Frontal cortex (tissue), 4 donors: ENCODE measurements at places on chromosomes 4 and X. TPM values are rescaled to one million over a fixed set of nuclear protein-coding genes. Genes with fewer than 3 reads are reported as not detected.

- DNase-seq = no peak
These were observed 700.6 kb upstream of the PITX2 start for GRCh38 chr4:111323496-111323895.

- DNase-seq = no peak
These were observed 443.4 kb downstream of the TECRL start for GRCh38 chr4:63965875-63966274.

DNA sequence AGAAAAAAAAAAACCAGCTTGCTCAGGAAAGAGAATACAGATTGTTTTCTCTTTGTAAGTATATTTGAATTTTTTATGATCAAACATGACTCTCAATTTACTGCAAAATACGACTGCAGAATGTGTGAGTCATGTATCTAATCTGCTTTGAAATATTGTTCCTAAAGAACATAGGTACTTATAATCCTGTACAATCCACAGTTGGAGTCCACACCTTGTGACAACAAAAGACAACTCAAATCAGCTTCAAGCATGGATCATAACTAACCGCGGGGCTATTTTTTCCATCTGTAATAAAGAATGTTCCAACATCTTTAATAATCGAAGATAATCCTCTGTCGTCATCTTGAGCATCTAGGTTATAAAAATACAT, 77.8 kb upstream of the STIM2 start:
- DNase-seq = no peak

TRIM60 gene
- not detected for total RNA-seq

NRK gene
- under 0.01 TPM for total RNA-seq

DNA sequence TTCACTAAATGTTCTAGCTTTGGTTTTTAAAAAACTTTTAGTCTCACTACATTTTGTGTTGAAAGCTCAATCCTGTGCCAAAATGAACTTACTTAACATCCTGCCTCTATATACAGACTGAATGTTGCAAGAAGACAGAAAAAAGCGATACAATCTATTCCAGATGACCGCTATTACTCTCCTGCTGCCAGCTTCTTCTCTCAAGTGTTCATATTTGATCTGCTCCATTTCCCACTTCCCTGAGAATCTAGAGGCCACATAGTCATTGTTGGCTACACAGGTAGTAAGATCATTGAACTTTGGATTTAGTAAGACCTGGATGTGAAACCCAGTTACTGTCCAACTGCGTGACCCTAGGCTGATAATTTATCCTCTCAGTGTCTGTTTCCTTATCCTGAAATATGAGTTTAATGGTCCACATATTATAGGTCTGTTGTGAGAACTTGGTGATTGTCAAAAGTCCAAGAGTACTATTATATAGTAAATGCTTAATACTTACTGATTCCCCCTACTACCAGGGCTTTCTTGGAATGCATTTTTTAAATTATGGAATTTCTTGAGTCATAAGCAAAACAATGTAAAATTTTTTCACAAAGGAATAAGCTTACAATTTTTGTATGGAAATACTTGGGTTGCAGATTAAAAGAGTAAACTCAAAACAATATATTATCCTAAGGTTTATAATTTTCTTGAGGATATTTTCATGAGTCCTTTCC, 976.8 kb upstream of the ADGRL3 start:
- no peak for DNase-seq

ANXA3 gene
- total RNA-seq = 5.7 TPM

GRCh38 chr4:2350982-2351381, 67.5 kb downstream of the ZFYVE28 start:
- no peak for DNase-seq

IBSP gene
- total RNA-seq = not detected

CXCL13 gene
- total RNA-seq = not detected

DNA sequence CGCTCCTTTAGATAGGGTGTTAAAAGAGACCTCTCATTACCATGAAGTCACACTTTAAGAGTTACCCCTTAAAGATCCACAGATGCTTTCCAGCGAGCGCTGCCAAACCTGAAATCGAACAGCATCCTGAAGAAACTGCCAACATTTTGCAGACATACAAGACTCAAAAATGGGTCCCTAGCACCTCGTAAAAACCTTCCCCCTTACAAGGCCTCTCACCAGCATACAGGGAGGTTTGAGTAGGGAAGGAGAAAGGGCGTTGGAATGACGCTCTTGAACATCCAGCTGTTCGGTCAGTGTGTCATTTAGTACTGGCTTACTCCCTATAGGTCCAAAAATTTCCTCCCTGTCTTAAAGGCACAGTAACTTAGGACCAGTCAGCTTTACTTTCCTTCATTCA, 45.3 kb upstream of the PGRMC1 start:
- DNase-seq = no peak

GRCh38 chr4:568351-568652, 7.8 kb downstream of the TMEM271 start:
- no peak for DNase-seq

DNA sequence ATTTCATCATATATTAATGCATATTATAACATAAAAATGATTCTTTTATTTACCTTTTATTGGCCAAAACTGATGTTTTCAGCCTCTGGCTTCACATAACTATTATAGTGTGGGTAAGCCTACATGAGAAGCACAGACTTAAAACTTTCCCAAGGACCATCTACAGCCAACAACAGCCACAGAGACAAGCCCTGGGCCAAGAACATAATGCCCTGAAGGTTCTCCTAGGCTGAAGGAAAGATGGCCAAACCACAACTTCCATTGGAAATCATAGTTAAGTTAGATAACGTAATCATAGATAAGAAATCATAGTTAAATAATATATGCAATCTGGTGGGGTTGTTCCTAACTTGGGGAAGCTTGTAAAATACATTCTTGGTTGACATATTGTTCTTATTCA, 280.0 kb upstream of the EMCN start:
- DNase-seq = no peak

PGRMC2 gene
- 28.1 TPM for total RNA-seq

ARAP2 gene
- 57.1 TPM for total RNA-seq

DNA sequence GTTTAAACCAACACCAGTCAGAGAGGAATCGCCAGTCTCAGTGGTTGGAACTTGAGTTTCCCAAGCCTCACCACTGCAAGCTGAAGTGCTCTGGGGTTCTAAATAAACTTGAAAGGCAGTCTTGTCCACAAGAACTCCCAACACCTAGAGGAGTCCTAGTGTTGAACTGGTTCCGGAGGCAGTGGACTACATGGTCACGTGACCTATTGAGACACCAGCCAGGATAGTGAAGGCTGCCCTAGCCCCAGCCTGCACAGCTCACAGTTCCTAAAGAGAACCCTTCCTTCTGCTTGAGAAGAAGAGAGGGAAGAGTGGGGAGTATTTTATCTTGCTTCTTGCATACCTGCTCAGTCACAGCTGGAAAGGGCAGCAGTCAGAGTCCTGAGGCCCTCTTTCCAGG, 1012.7 kb upstream of the ADGRL3 start:
- no peak for DNase-seq

- DNase-seq = peak; percentile 1
These were observed 538.7 kb upstream of the NR3C2 start for GRCh38 chr4:148980782-148981480.

DNA sequence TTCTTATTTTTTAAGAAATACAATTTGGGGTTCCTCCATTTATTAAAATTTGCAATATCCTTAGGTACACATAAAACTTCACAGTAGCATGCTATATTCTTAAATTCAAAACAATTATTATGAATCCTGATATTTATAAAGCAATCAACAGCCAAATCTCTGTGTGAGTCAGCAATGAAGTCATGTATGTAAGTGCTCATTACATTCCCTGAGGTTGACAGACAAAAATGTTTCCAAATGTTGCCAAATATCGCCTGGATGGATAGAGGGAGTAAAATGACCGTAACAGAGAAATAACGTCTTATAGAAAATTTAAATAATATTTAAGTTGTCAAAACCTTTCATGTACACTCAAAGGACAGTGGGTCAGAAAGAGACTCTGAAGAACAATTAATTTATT, 220.0 kb downstream of the PCDH18 start:
- DNase-seq = no peak

DNA sequence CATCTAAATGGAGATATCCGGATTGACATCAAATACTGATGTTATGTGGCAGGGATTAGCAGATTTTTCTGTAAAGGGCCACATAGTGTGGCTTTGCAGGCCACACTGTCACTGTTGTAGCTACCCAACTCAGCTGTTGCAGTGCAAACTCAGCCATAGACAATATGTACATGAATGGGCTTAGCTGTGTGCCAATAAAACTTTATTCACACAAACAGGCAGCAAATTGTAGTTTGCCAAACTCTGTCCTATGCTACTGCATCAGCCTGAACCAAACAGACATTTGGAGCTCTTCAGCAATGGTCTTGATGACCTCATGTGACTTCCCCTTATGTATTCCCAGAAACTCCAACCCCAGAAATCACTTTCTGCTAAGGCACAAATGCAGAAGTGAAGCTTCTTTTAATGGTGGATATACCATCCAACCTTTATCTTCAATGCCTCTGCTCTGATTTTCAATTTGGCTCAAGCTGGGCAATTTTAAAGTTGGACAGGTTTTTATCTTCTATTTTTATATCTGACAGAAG, 18.4 kb upstream of the TRPC5OS start:
- DNase-seq = no peak

- DNase-seq = no peak
These were observed 30.0 kb downstream of the SMIM31 start for GRCh38 chr4:164783976-164784375.
